ENCODE measurements at places on chromosomes 11 and 22.

DNA sequence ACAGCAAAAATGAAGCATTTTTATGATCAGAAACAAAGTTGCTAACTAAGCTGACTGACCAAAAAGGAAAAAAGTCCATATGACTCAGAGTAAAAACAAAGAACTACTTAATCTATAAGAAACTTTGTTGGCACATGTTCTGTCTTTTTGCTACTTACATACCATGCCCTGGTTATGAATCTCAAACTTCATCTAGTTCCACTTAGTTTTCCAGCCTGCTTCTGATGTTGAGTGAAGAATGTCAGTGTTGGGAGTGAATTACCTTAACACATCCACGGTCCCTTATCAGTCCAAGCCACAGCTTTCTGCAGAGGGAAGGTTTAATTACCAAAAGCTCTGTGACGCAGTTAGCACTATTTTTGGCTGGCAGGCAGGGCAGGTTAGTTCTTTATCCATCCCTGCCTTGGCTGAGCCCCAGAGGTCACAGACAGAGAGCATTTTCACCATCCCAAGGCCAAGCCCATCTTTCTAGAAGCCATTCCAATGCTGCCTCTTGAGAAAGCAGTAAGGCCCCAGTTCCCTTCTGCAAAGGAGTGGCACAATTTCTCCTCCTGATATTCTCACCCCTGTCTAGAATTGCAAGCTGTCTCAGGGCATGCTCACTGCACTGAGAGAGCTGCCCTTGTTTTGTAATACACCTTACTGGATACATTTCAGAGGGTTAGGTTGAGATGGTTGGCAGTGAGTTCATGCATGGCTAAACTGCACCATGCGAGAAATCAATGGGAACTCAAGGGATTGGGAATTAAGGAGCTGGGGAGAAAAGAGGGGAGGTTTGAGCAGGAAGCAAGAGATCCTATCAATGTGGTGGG lies 67.1 kb downstream of the SLC1A2 start:
- no peak for DNase-seq

- peak; percentile 83 for DNase-seq
Measured at GRCh38 chr11:86193297-86194095, 51.1 kb upstream of the EED start.

- DNase-seq, result no peak
Measured at GRCh38 chr11:14310679-14311078, 48.3 kb downstream of the RRAS2 start.

DNA sequence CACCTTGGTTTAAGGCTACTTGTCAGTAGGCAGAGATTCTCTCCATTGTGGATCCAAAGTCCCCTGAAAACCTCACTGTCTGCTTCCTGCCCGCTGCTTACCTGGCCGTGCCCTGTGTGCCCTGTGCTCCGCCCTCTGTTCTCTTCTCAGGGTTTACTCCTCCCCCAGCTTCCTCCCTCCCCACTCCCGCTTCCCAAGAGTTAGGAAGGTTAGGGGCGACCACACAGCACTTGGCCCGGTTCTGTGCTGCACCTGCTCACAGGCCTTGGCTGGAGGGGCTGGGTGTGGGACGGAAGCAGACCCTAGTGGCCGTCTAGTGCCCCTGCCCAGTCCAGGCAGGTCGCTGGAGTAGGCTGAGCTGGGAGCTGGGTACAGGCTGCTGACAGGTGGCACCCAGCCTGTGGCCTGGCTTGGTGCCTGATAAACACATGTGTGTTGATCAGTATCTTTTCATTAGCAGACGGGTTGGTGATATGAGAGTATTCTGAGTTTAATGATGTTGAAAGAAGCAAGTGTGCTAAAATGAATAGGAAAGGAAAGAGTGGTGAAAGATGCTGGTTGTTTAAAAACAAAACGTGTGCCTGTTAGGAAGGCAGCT lies 40.5 kb downstream of the GRAMD4 start:
- no peak for DNase-seq

DNA sequence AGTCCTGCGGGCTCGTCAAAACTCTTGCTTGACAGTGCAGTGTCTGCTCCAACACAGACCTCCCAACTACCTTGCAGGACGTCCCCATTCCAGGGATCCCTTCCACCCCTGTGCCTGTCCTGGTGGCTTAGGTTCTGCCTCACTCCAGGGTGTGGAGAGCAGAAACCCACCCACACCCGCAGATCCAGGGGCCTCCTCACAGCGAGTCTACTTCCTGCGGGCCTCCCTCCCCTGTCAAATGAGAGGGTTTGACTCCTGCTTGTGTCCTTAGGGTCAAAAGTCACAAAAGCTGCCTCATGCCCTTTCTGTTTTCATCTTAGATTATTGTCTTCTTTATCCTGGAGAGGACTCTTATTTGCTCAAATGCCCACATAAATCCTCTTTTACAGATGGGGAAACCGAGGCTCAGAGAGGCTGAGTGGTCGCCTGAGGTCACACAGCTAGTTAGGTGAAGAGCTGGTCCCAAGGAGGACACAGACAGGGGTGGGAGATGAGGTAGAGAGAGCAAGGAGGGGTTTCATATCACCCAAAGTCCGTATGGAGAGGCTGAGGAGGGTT lies 81.1 kb upstream of the KCNQ1OT1 start:
- DNase-seq, result no peak
